IPS DF 19.7 (cell line): ENCODE measurements at places on chromosomes 2 and 18.

- no peak for DNase-seq
These were observed 85.4 kb upstream of the ZEB2 start for GRCh38 chr2:144605231-144605840.

DNA sequence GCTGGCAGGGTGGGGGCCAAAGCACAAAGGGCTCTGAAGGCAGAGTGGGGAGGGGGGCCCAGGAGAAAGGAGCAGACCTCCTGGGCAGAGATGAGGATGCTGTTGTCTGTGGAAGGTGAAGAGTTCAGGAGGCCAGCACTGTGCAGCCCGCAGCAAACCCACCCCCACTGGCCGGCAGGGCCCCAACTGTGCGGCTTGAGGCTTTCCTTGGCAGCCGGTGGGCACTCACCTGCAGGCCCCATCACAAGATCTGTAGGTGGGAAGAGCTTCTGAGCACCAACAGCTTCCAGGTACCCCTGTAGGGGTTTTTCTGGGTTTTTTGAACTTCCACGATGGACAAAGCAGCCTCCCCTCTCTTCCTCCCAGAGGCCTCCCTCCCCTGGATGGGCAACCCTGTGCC, 72.9 kb downstream of the NDUFA10 start:
- no peak for DNase-seq

GRCh38 chr2:215692387-215693079, 256.7 kb upstream of the FN1 start:
- DNase-seq: no peak

DNA sequence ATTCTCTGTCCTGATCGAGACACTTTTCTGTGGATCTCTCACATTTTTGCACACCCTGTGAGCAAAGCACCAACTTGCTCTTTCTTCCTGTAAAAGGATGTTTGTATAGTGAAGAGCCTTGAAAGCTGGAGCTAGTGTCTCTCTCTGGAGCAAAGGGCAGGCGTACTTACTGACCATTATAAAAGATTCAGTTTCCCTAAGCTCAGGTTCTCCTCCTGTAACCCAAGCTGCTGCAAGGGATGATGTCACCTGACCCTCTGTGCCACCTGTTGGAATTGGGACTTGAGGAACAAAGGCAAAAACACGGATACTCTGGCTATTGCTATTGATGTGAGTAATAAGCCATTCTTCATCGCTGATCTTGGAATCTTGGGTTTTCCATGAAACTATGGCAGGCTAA, 52.6 kb upstream of the NEMP2 start:
- DNase-seq: no peak

DNA sequence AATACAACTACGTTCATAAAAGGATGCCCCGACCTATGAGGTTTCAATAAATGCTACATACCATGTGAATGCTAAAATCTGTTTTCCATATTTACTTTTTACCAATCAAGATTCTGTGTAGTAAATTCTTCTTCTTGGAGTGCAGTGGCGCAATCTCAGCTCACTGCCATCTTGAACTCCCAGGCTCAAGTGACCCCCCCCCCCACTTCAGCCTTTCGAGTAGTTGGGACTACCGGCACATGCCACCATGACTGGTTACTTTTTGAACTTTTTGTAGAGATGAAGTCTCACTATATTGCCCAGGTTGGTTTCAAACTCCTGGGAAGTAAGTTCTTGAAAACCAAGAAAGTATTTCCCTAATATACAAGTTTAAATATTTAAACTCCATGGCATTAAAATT, 14.4 kb upstream of the USP34 start:
- DNase-seq: no peak

DNA sequence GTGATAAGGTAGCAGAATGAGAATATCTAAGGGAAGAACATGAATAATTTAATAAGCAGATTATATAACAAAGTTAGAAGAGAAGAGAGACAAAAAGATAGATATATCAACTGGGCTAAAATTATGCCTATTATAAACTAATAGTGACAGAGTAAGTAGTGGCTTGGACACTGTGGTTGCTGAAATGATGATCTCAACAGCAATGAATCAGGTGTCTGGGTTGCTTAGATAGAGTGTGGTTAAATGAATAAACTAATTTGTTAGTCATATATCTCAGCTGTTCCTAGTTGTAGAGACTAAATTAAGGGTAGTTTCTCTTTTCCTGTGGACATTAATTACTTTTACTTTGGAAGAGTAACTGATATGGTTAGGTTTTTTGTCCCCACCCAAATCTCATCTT, 1485.4 kb upstream of the CELF4 start:
- DNase-seq: no peak

DNA sequence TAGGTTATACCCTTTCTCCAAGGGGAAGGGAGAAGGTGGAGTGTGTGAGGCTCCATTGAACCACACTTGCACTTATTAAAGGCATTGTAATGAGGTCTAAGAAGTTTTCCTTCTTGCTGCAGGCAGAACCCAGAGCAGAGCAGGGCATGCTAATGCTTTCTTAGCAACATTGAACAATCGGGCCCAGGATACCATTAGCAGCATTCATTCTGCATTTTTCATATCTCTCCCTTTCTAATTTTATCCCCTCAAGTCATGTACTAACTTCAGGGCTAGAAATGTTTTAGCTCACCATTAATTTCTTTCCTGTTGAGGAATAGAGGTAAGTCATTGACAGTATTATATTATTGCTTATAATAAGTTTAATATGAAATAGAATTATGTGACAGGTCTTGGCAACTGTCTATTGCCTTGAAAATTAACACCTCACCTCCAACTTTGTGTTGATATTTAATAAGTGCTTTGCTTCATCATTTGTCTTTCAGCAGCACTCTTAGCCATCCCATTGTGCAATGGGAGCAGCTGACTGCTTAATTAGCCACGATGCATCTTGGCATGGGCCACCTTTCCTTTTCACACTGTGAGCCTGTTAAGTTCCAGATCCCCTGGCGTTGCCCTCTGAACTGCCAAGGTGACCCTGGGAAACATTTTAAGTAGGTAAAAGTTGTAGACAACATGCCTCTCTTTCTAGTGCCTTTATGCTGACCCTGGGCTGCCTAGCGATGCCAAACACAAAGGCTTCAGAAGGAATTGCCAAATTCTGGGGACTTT, 300.8 kb upstream of the MEX3C start:
- DNase-seq: no peak

- no peak for DNase-seq
These were observed 196.4 kb upstream of the NABP1 start for GRCh38 chr2:191481305-191482070.
